ENCODE measurements at places on chromosomes 3 and 15.

- no peak for DNase-seq
Measured at GRCh38 chr15:65130941-65131340, 2.7 kb downstream of the PDCD7 start.

- DNase-seq, result no peak
Measured at GRCh38 chr3:24943961-24944360, 449.3 kb upstream of the THRB start.

DNA sequence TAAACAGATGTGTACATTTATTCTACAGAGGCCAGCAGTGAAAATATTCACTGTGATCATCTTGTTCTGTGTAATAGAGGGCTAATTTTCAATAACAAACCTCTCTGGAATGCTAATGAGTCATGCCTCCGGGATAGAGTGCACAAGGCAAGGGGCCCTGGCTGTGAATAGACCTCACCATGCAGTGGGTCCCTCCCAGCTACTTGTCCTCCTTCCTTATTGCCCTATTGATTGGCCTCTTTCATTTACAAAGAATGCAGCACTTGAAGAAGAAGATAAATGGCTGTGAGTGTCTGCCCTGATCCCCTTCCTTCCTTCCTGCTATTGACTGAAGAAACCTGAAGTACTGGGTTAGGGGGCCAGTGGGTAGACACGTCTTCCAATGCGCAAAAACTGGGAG, 436.3 kb downstream of the WDR72 start:
- no peak for DNase-seq

DNA sequence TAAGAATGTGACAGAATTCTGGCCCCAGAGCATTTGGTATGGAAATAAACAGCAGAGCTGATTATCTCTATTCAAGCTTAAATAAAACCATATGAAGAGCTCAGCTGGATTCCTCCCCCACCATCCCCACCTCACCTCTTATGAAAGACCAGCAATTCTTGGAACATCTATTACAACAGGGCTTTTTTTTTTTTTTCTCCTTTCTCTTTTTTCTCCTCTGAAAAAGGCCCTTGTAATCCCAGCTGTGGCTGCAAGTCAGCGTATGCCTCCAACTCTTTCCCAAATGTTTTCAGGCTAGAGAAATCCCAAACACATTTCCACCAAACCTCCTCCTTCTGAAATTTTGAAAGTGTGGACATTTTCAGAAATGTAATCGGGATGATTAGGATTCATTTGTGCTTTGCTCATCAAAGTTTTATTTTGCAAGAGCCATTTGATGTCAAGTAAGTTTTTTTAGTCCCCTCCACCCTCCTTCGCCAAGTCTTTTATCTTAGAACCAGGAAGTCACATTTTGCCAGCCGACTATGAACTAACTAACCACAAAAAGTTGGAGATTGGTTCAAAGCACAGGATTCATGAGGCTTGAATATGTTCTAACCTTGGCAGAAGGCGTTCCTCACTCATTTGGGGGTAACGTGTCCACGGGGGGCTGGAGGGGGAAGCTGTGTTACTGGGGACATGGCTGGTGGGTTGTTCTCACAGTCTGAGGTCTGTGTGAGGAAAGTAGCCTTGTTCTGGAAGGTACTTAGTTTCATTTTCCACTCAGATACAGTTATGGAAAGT, 142.0 kb upstream of the PDZRN3 start:
- no peak for DNase-seq

All from progenitor cell of endocrine pancreas (in vitro differentiated cells).